NB4 (cell line): ENCODE measurements at places on chromosomes 3 and 15.
A peak's percentile ranks its signal among the peaks of the same experiment; 100 is the strongest.

DNA sequence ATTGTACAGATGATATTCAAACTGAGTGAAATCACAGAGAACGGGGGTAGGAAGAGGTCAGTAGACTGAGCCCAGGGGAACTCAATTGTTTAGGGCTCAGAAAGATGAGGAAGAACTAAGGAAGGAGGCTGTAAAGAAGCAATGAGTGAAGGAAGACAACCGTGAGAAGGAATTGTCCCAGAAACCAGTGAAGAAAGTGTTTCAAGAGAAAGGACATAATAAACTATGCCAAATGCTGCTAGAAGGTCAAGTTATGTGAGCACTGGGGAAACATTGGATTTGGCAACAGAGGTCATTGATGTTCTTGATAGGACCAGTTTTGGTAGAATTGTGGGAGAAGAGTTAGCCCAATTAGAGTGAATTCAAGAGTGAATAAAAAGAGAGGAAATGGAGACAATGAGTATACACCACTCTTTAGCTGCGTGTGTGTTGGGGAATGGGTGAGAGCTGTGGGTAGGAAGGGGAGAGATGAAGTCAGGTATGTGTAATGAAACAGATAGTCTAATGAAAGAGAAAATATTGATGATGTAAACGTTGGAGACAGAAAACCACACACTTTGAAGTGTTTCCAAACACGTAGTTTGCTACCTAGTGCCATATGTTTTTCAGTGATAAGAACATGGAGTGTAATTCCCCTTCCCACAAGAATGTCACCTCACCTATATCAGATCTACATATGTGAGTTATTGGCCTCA lies 42.5 kb upstream of the MME start:
- DNase-seq, result no peak

DNA sequence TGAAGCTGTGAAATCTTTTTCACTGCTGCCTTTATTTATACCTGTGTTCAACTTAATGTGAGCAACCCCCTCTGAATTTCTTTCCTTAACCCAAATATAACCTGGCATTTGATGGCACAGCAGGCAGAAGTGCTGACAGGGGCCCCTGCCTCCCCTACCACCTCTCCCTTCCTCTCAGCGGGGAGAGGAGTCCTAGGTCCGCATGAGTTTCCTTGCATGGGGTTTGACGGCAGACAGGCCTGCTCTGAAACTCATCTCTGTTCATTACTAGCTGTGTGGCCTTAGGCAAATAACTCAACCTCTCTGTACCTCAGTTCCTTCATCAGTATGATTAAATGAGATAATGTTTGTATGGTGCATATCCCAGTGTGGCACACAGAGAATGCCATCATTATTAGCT lies 79.7 kb downstream of the SEC22A start:
- no peak for DNase-seq

GRCh38 chr15:96424674-96425073 lies 94.2 kb downstream of the NR2F2 start:
- no peak for DNase-seq

- DNase-seq, result no peak
Observed at GRCh38 chr3:57696801-57697321, 4.0 kb upstream of the DENND6A start.

GRCh38 chr15:53875139-53875538 lies 103.1 kb upstream of the UNC13C start:
- DNase-seq, result no peak

DNA sequence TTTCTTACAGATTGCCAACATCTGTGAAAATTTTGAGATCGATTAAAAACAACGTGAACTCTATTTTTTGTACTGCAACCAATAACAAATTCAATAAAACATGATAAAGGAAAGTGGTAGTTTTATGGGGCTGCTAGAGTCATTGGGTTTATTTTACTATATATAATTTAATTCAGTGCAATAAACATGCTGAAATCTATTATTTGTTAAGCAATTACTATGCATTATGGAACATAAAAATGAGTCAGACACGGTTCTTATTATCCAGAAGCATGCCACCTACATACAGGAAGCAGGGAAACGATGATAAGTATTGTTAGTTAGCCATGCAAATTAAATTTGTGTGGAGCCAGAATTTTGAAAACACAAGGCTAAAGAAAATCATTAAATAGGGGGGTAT lies 27.2 kb downstream of the NPHP3 start:
- DNase-seq, result no peak

GRCh38 chr3:31035681-31036080 lies 141.2 kb upstream of the GADL1 start:
- DNase-seq, result no peak

- DNase-seq, result no peak
Observed at GRCh38 chr3:99504258-99504657, 134.1 kb upstream of the COL8A1 start.

- no peak for DNase-seq
Observed at GRCh38 chr3:122784436-122784835, 9.2 kb downstream of the HSPBAP1 start.

GRCh38 chr3:187368251-187369088 lies at the start of gene RTP4:
TSS of gene RTP4 (plus strand) at chr3:187368385. CDS start at chr3:187368442, 57 bp downstream.
- peak; percentile 2 for DNase-seq

DNA sequence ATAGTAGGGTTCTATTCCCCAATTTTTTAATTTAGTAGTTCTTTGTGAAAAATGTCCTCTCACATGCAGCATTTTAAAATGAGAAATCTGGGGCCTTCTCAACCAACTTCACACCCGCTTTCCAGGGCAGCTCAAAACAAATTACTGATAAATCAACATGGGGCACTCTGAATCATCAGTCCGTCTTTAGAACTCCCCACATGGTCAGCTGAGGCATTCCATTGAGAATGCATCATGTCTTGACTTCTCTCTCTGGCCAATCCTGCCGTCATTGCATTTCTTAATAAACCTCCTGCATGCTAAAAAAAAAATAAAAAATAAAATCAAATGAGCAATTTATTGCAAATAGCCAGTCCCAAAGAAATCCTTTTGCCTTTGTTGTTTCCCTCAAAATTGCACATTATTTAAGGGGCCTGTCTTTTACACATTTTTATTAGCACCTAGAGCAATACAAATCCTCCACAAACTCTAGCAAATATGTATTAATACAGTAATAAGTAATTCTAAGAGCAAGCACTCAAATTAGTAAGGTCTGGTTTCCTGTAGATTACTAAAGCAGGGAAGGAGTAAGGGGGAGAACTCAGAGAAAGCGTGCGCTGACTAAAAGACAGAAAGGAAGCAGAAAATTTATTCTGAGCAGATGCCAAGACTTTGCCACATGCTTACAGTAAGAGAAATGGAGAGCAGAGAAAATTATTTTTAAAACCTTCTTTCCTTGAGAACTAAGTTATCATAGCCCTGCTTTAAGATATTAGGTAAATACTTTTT lies 175.7 kb downstream of the TNIK start:
- no peak for DNase-seq

DNA sequence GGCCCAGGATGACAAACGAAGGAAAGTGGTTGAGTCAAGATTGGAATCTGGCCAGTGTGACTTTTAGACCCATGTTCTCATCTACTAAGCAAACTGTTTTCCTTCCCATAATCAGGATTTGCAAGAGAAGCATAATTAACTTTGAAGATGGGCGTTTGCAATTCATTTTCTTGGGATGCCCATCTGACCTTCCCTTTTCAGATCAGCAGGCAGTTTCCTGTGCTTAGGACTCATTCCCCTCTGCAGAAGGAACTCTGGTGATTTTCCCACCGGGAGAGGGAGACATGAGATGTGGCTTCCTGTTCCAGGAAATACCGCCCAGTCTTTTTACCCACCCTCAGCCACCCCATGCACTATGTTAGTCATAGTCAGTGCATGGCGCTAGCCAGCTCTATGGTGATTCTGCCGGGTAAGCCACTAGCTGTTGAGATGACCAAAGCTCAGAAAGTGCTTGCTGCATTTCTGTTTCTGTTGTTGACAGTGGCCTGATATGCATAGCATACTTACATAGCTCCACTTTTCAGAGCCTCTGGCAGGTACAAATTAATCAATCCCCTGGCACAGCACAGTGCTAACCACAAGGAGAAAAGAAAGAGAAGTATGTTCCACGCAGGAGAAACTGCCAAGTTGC lies 129.4 kb downstream of the VGLL4 start:
- DNase-seq, result peak; percentile 20
